Kidney glomerular epithelial cell (primary cell): ENCODE measurements at places on chromosomes 1 and 21.

GRCh38 chr1:9238134-9238533 is 3.6 kb downstream of the H6PD start:
- no peak for DNase-seq

- no peak for DNase-seq
Observed at GRCh38 chr1:24643363-24644099, 429 bp downstream of the SRRM1 start.

DNA sequence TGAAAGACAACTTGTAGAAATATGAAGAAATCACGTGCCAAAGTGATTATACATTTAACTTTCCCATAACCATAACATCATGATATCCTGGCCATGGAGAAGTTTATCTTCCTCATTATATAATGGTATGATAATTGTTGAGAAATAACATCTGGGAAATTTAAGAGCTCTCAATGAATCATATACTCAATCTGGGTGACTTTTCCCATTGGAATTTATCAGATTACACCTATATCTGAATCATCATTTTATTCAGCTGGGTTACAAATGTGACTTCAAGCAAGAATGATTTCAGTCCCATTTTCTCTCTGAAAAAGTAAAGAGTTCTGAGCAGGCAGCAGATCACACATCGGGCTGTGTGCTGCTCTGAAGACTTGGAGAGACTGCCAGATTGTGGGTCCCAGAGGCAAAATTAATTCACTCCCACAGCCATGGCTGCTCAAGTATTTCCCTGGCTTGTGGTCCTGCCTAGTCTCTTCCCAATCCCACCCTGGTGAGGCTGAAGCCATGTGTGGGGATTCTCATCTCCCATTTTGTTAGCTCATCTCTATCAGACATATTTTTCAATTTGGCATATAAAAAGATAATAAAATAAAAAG is 278.0 kb downstream of the MRPL39 start:
- DNase-seq: peak; percentile 60

DNA sequence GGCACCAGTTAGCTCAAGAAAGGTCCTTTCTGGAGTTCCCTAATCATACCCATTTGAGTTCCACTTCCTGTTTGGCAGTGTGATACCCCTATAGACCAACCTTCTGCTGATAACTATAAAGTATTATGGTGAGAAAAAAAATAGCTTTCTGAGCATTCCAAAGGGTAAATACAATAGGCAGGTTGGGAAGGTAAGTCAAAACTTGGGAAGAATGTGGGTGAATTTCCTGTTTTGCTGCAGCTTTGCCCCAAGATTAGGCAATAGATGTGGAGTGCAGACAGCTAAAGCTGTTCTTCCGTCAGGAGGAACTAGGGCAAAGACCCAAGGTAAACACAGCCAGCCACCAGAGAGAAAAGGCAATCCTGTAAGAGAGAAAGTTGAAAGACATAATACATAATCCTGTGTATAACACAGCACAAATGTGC is 49.9 kb upstream of the GUCA2A start:
- DNase-seq: peak; percentile 66

- no peak for DNase-seq
Observed at GRCh38 chr1:114033216-114033706, 54.0 kb downstream of the OLFML3 start.

- no peak for DNase-seq
Observed at GRCh38 chr1:10973552-10973951, 38.9 kb upstream of the TARDBP start.

GRCh38 chr1:6269720-6270400 is 9.0 kb upstream of the GPR153 start:
- DNase-seq: no peak

DNA sequence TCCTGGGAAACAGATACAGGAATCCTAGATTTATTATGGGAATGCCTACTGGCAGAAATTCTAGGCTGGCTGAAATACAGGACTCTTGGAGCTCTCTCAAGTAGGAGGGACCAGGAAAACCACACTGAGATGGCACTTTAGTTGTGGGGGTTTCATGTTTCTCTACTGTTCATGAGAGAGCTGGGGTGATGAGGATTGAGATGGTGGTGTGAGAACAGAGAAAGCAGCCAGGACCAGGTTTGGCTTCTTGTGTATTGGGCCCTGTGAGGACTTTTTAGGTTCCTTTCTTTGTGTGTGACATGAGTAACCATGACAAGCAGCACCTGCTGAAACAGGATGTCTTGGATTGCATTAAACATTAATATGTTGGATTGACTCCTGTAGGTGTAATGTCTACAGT is 4.9 kb downstream of the ARID1A start:
- DNase-seq: no peak

- DNase-seq: no peak
Observed at GRCh38 chr1:26352338-26352679, 1.6 kb downstream of the CRYBG2 start.

DNA sequence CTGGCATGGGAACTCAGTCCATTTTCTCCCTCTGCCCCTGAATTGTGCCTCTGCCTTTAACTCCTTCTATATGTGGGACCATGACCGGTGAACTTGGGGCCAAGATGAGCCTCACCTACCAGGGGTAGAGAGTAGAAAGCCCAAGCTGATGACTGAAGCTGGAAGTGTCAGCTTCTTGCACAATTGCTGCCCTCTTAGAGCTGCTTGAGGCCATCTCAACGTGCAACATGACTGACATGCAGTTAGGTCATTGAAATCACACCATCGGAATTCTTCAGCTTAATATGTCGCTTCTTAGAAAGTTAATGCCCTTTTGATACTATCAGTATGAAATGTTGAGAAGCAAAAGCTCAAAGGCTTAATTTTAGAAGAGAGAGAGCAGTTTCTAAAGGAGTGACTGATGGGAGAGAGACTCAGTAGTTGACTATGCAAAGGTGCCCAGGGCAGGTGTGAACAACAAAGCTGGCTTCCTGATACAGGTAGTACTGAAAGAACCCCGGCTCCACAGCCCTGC is 89.4 kb upstream of the UBE2U start:
- DNase-seq: no peak

DNA sequence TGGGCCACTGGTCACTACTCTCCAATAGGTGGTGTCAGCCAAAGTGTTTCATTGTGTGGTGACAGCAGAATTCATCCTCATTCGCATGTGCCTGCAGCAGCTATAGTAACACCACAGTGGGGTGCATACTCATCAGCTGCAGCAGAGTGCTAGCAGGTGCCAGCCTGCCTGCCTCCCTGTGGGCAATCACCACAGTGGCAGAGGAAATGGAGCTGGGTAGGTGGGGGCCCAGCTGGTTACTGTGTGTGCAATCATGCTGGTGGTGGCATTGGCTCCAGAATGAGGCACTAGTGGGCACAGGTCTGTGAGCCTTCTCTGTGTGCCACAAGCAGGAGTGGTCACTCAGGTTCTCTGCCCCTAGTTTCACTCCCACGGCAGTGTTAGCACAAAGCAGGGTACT is 579.2 kb downstream of the PTPRC start:
- no peak for DNase-seq

DNA sequence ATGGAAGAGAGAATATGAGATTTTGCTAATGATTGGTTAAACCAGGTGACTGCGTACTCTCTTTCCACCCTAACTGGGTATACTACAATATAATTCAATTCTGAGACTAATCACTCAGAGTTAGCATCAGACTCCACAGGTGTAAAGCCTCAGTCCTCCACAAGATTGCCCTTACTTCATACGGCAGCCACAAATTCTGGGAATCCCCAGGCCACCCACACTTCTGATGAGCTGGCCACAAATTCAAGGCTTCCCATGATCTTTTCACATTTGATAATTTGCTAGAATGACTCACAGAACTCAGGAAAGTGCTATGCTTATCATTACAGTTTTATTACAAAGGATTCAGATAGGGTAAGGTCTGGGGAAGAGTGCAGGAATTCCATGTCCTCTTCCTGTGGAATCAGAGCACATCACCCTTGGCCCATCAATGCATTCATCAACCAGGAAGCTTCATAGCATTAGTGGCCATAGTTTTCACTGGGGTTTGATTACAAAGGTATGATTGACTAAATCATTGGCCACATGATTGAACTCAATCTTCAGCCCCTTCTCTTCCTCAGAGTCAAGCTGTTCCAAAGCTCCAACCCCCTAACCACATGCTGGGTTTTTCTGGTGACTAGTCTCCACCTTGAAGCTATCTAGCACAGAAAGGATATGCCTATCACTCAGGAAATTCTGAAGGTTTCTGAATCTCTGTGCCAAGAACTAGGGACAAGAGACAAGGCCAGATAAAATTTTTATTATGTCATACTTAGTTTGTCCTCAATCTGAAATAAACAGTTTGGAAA is 131.7 kb downstream of the HHIPL2 start:
- no peak for DNase-seq

DNA sequence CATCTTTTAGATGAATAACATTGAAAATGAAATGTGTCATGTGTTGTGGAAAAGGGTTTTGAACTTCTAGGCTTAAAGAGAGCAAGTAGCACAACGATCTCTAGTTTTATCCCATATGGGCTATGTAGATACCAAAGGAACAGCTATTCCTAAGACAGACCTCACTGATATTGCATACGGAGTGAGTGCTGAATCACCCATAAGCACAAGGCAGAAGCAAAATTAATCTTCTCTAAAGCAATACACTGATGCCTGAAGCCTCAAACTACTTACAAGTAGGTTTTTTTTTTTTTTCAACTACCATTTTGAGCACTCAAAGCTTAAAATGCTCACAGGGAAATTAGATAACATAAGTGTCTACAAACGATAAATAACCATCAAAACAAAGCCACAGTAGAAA is 5.0 kb upstream of the KMO start:
- no peak for DNase-seq

DNA sequence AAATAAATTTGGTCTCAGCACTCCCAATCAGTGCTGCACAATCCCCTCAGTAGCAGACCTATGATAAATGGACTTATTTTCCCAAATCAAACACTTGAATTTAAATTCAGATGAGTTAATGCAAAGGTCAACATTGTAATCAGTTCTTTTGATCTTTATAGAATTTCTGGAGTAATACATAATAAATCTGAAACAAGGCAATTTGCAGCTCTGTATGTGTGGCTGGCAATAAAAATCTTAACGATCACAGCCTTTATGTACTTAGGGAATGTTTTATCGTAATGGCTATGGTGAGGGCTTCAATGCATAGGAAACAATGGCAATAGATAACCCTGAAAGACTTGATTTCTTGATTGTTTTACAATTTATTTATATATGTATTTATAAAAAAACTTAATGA is 91.4 kb downstream of the GPATCH2 start:
- DNase-seq: no peak

DNA sequence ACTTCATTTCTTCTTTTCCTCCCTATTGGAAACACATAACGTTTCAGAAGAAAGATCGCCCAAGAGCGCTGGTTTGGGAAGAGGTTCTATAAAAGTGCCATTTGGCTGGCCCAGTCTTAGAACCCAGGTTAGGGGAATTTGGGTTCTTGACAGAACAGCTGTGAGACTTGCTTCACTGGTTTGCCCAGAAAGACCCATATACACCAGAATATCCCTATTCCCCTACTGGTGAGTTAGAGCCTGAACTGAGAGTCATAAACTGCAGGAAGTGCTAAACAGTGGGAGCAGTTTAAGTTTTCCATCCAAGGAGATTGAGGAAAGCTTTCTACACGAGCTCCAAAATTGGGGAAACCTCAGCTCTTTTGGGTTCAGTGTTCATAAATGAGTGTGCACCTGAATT is 275.2 kb downstream of the VAV3 start:
- DNase-seq: no peak

DNA sequence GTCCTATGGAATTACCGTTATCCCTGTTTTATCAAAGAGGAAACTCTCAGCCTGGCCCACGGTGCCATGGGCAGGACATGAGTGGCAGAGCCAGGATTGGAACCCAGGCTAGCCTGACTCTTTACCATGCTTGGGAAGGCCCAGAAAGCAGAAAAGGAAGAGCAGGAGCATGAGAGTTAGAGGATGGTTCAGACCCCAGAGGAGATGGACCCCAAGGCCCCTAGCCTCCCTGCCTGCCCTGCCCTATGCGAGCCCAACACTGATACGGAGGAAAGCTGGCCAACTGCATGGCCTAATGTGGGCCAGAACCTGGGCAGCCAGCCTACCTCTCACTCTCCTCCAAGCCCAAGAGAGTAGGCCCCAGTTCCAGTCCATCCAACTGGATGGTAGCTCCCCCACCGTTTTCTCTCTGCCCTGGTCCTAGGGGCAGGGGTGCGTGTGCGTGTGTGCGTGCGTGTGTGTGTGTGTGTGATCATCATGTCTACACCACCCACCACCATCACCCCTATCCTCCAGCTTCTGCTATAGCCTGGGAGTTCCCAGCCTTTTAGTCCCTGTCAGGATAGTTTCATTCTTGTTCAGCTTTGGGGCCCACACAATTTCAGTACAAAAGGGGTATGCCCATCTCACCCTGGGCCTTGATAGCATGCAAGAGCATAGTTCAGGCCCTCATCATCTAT is 15.4 kb upstream of the MEX3A start:
- DNase-seq: no peak

DNA sequence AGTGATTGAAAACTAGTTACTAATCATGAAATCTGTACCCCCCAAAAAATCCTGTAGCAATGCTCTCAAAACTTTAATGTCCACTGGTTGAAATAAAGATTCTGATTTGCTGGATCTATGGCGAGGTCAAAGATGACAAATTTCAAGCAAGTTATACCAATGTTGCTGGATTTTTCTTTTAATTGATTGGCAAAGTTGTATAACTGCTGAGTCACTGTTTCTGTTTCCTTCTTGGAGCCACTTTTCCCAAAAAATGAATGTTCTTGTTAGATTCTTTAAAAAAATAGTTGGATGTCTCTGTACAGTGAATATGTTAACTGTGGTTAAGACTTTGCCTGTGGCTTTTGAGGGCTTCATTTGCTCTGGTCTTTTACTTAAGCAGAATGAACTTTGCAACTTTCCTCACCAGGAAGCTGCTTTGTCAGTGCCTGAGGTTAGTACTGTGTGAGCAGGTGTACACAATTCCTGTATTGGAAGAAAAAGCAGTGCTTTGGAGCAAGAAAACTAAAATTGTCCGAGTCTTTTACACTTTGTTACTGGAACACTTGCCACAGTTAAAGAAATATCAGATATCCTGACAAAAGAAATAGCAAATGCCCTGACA is 1211.9 kb downstream of the MRPL39 start:
- no peak for DNase-seq

DNA sequence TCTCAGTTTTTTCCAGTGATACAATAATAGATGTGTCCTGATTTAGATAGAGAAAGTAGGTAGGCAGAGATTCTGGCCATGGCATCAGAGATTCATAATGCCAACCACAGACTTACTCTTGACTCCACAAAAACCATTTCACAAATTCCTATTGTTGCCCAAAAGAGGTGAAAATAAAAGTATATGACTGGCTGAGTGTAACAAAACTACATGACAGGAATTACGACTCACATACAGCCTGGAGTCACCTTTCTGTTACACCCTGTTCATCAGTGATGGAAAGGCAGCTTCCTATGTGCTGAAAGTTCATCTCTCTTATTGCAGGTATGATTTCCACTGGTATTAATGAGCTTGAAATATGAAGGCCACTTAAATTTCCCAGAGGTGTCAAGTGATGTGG is 72.3 kb downstream of the MPZL1 start:
- no peak for DNase-seq

- no peak for DNase-seq
Observed at GRCh38 chr21:19228226-19228625, 824.6 kb upstream of the TMPRSS15 start.

- no peak for DNase-seq
Observed at GRCh38 chr1:101196668-101197067, 40.2 kb upstream of the S1PR1 start.

- DNase-seq: no peak
Observed at GRCh38 chr1:3062616-3063378, 6.2 kb upstream of the PRDM16 start.
